ENCODE measurements at places on chromosomes 16 and 17.

DNA sequence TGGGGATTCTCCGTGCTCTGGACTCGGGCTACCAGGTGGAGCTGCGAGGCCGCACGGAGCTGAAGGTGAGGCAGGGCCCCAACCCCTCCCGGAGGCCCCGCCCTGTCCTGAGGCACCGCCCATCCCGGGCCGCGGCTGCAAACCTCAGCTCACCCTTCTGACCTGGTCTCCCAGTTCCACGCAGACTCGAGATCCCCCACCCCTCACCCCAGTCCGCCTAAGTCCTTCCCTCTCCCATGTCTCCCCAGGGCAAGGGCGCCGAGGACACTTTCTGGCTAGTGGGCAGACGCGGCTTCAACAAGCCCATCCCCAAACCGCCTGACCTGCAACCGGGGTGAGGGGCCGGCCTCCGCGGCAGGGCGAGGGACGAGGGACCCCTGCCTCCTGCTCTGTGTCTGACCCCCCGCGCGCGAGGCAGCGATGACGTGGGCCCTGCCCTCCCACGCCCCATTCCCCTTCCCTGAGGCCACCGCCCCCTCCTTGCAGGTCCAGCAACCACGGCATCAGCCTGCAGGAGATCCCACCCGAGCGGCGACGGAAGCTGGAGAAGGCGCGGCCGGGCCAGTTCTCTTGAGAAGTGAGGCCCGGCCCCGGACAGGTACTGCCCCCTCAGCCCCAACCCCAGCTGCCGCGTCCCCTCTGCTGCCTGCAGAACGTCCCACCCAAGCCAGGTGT lies 13.7 kb downstream of the GUCY2D start:
- DNase-seq, result no peak

DNA sequence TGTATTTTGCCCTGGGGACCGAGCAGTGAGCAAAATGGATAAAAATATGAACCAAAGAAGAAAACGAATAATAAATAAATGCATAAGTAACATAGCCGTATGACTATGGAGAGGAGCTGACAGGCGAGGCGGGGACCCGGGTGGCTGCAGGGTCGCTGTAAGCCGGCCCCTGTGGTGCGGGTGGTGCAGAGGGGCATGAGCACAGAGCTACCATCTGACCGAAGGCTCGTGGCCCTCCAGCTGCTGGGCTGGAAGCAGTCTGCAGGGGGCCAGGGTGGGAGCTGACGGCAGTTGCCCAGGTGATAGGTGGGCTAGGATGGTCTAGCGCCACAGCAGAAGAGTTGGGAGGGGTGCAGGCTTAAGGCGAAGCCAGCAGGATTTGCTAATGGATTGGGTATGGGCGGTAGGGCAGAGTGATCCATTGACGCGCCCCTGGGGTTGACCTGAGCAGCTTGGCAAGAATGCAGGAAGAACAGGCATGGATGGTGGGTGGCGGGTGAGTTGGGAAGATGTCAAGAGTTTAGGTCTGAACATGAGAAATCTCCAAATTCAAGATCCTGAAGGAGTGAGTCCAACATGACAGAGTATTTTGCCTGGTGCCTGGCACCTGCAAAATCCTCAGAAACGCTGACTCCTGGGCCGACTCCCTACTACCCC lies 228.0 kb downstream of the FOXL1 start:
- no peak for DNase-seq

DNA sequence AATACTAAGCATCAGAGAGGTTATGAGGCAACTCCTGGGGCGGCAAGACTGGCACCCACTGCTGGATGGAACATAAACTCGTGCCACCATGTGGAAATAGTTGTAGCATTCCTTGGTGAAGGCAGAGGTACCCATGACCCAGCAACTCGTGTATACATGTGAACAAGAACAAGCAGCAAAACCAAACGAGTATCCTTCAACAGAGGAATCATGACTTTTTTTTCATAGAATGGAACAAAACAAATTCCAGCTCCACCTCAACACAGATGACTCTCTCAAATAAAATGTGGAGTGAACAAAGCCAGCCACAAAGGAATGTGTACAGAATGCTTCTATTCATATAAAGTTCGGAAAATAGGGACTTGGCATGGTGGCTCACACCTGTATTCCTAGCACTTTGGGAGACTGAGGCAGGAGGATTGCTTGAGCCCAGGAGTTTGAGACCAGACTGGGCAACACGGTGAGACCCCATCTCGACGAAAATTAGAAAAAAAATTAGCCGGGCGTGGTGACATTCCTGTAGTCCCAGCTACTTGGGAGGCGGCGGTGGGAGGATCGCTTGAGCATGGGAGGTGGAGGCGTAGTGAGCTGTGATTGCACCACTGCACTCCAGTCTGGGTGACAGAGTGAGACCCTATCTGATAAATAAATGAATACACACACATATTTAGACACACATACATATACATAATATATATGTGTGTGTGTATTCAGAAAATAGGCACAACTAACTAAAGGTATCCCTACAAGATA lies 35.3 kb downstream of the B9D1 start:
- DNase-seq, result no peak

DNA sequence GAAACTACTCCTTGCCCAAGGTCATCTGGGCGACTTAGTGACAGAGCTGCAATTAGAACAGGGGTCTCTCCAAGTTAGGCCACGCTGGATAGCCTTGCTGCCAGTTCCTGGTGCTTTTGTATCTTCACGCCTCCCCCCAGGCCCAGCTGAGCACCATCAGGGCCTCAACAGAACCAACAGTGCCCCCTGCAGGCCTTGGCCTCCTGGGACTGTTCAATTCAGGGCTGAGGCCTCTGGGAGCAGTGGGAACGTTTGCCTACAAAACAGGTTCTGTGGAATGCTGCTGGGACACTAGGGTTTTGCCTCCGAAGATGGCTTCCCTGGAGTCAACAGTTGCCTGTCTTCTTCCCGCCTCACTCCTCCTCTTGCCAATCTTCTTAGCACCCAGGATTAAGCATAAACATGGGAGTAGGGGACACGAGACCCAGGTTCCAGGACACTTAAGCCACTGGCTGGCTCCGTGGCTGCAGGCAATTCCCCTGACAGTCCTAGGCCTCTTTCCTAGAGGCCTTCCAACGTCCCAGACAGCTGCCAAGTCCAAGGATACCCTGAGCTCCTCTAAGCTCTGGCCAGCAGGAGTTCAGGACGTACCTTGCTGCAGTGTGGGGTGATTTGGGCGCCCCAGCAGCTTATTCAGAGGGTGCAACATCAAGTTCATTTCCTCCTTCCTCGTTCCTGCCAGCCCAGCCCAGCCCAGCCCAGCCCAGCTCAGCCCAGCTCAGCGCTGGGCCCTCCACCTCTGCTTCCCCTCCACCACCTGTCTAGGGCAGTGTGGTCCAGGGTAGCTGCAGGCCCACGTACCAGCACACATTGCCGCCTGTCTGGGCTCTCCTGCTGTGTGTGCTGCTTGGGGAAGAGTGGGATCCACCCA lies 246.6 kb upstream of the RPL38 start:
- DNase-seq, result peak; percentile 25

DNA sequence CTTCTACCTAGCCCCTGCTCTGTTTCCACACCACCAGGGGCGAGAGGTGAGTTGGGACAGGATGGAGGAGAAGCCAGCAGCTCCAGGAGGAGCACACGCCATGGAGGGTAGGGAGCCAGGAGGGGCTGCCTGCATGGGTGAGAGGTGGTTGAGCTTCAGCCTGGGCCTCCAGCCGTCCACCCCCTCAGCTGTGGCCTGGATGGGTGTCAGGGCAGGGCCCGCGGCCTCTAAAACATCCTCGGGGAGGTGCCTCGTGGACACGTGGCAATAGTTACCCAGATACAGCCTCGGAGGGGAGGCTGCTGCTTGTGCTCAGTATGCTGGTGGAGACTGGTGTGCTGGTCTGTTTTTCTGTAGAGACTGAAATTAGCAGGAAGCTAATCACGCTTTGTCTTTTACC lies 104.7 kb upstream of the GSE1 start:
- DNase-seq, result no peak

- DNase-seq, result peak; percentile 55
These were observed 36.2 kb downstream of the RGS9 start for GRCh38 chr17:65173284-65173793.

DNA sequence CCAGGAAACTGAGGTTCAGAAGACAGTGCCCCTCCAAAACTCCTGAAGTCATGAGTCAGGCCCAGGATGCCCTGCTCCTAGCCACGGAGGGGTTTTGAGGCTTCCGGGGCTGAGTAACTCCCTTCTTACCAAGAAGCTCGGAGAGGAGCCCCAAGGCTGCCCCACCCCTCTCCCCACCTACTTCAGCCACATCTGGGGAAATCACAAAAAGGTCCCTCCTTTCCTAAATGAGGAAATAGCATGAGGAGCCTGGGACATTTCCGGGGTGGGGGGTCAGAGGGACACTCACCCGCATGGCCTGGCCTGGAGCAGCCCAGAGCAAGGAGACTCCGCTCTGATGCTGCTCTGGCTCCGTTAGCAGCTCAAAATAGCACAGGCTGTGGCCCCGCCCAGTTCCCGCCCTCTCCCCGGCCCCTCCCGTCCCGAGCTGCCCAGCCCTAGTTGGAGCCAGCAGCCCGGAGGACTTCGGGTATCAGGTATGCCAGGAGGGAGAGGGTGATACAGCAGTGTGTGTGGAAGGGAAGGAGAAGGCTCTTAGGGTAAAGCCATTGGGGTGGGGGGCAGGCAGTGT lies 40.1 kb downstream of the MYO18A start:
- peak; percentile 73 for DNase-seq

DNA sequence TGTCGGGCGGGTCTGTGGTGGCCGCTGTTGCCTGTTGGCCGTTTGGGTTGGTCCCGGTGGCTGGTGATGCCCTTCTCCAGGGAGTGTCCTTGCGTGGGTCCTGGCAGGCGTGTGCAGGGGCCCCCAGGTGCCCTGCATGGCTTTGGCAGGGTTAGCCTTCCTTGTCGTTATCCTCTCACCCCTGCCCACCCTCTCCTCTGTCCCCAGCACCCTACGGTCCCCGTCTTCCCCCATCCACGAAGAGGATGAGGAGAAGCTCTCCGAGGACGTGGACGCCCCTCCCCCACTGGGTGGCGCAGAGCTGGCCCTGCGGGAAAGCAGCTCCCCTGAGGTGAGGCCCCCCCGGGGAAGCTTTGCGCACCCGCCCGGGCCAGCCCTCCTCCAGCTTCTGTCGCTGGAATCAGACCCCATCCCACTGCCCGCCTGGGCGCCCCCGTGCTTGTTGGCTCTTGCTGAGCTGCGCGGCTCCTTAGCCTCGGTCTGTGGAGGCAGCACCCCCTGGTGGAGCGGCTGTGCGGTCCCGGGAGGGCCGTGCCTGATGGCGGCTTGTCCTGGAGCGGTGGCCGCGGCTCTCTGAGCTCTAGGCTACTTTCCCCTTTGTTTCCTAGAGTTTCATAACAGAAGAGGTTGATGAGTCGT lies 10.6 kb upstream of the NUDT16L1 start:
- DNase-seq, result no peak

DNA sequence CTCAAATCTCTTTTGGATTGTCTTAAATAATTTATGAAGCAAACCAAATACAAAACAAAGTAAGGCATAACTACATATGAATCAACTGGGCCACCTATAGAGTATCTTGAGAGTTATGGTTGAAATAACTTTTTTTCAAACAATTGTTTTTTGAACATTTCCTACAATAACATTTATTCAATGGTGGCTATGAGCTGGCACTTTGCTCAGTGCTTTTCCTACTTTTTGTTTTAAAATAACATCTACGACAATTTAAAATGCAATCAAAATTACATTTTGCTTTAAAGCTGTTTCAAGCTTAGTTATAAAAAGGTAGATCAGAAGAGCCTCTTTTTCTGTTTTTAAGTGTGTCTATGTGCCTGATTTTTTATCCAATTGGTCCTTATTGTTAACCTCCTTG lies 83.8 kb downstream of the SNX11 start:
- no peak for DNase-seq

DNA sequence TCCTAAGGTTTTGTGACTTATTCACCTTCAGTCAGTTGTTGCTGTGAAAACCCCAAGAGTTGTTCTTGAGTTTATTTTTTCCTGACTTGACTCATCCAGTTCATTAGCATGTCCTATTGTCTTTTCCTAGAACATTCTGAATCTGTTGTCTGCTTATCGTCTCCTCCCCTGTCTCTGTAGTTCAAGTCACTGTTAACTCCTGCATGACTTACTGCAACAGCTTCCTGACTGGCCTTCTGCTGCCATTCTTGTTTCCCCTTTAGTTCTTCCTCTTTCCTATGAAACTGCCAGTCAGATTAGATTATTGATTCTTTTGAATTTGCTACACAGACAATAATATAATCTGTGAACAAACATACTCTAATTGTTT lies 161.5 kb downstream of the FTO start:
- no peak for DNase-seq

- DNase-seq, result no peak
These were observed 441.9 kb downstream of the SOX9 start for GRCh38 chr17:72562615-72563188.

- DNase-seq, result no peak
These were observed 1.4 kb upstream of the CTRB1 start for GRCh38 chr16:75217389-75217851.

GRCh38 chr17:78117027-78117981 lies 11.3 kb downstream of the TMC6 start:
- no peak for DNase-seq

DNA sequence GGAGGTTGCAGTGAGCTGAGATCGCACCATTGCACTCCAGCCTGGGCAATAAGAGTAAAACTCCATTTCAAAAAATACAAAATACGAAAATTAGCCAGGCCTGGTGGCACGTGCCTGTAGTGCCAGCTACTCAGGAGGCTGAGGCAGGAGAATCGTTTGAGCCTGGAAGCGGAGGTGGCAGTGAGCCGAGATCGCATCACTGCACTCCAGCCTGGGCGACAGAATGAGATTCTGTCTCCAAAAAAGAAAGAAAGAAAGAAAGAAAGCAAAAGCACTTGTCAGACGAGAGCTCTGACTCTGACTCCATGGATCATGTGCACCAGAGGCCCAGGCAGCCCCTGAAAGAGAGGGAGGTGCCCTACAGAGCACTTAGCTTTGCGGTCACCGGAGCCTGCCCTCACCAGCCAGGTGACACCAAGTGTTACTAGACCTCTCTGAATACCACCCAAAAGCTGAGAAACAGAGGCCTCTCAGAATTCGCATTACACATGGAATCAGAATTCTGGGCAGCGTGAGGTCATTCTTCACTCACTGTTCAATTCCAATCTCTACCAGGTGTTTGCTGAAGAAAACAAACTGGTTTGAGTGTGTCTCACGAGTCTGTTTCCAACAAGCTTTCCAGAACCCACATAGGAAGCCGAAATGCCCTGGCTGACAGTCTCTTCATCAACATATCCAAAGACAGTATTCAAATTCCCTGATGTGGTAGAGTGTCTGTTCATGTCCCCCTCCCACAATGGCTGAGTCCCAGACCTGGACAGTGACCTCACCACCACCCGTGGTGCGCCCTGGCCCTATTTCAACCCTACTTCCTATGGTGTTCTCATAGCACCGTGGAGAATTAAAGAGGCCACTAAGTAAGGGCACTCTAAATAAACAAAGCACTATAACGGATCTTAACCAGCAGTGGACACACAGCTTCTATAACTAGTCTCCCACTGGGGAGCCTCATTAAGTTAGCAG lies 1.5 kb downstream of the FLCN start:
- no peak for DNase-seq

DNA sequence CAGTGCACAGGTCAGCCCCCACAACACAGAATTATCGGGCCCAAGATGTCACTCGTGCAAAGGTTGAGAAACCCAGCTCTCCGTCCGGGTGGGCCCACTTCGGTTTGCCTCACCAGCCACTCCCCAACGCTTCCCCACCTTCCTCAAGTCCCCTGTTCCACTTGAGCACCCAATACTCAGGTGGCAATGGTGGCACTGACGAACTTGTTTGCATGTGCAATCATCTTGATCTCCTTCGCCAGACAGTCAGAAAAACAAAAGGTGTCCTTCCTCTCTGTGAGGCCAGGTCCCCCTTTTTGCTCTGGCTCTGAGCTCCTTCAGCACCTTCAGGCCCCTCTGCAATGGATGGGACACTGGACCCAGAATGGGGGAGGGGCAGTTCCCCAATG lies 3.7 kb downstream of the GGA2 start:
- no peak for DNase-seq

GRCh38 chr16:75097941-75098901 lies 18.4 kb downstream of the LDHD start:
- peak; percentile 48 for DNase-seq

Measured in activated T-helper 1 cell treated with Interleukin-2 at 50 U/mL for 16 hours (primary cell).